ENCODE measurements at places on chromosomes 7 and 10.

GRCh38 chr10:111116211-111116610, 39.4 kb downstream of the ADRA2A start:
- DNase-seq: no peak

- no peak for DNase-seq
These were observed 152.7 kb downstream of the BICC1 start for GRCh38 chr10:58665361-58665760.

GRCh38 chr10:110750931-110751330, 106.8 kb downstream of the RBM20 start:
- no peak for DNase-seq

- peak; percentile 88 for DNase-seq
These were observed 169.3 kb downstream of the FAM107B start for GRCh38 chr10:14605231-14605925.

- DNase-seq: no peak
These were observed 19.3 kb upstream of the SLIT1 start for GRCh38 chr10:97204826-97205679.

DNA sequence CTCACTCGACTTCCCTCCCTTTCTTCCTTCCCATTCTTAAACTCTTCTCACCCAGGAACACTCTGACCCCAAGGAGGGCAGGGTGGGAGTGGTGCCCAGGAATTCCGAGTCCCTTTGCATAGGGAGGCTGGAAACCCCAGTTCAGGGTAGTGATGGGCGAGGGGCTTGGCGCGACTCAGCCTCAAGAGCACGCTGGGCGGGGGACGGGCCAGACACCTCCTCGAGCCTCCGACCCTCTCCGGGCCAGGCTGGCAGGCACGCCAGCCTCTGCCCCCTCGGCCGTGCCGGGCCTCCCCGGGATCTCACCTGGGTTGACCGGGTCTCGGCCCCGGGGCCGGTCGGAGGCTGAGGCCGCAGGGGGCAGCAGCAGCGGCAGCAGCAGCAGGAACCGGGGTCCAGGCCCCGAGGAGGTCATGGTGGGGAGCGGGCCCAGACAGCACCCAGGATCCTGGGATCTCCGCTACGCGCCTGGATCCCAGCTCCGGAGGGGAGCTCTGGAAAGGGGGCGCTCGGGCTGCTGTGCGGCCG, 457 bp downstream of the PLOD3 start:
- DNase-seq: no peak

DNA sequence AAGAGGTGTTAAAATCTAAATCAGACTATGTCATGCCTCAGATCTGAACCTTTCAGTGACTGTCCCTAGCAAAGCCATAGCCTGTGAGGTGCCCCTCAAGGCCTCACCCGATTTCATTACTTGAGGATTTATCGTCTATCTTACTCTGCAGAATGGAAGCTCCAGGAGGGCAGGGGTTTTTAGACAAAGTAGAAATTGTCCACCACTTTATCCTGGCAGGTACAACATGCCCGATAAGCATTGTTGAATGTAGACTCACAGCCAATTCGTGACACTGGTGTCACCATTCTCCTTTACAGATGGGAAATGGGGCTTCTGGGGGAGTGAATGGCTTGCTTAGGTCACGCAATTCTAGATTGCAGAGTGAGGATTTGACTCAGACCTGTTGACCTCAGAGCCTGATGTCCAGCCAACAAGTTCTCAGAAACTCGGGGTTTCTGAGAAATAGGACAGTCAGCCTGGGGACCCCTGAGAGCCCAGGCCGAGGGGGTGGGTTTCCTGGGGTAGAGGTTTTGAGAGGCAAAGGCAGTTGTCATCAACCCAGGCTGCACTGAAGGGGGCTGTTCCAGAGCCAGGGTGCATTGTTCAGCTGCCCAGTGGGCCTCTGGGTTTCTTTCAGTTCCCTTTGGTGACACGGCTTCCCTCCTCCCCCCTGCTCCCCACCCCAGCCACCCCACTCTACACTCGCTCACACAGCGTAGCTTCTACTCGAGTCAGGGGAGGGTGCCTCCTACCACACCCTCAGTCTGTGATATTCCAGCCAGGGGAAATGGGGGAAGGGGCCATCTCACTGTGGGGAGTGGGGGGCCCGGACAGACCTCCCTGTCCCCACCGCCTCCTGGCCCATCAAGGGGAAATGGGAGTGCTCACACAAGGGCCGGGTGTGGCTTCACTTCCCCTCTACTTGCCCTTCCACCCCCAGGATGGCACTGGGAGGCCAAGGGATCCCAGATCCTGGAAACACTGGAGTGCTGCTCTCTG, 3.1 kb upstream of the IRF5 start:
- DNase-seq: no peak

- DNase-seq: no peak
These were observed 998 bp downstream of the CYP3A43 start for GRCh38 chr7:99828811-99829210.

DNA sequence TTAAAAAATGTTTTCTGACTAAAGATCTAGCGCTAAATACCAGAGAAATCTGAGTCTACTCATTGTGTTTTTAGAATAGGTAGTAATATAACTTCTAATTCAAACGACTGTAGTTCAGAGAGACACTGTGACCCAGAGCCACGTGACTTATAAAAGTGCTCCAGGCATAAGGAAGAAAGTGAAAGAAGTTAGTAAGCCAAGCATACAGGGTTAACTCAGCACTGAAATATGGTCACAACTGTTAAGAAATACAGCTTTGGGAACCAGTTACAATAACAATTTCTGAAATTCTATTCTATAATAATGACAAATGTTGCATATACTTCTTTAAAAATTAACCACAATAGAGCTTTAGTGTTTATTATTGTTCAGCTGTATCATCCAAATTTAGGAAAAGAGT, 119.1 kb downstream of the TFEC start:
- no peak for DNase-seq

DNA sequence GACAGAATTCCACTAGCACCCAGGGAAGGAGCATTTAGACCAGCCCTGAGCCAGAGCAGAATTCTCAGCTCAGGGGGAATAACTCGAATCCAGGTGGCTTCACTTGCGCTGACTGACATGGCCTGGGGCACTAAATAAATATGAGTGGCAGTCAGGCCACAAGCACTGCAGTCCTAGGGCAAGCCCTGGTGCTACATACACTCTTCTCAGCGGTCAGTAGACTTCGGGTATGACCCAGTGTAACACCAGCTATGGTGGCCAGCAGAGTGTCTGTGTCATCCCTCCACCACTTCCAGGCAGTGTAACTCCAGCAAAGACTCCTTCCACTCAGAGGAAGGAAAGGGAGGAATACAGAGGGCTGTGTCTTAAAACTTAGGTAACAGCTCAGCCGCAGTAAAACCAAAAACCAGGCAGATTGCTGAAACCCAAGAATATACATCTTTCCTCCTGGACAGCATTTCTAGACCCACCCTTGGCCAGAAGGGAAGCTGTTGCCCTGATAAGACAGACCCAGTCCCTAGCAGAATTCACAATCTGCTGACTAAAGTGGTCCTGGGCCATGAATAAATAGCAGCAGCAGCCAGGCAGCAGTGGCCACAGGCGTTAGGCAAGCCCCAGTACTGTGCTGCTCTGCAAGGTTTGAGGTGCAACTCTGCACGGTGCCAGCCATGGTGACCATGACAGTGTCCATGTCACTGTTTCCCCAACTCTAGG, 77.0 kb downstream of the SNX13 start:
- DNase-seq: no peak
